Fibroblast of lung (primary cell): ENCODE measurements at places on chromosomes 1 and 21. TPM values are rescaled to one million over a fixed set of nuclear protein-coding genes. Genes with fewer than 3 reads are reported as not detected.

CLCC1 gene
- total RNA-seq, result 30.6 and 31.0 TPM in 2 replicates

PPP1R8 gene
- 48.9 and 50.6 TPM in 2 replicates for total RNA-seq

PLPPR4 gene
- 1.3 and 7.1 TPM in 2 replicates for total RNA-seq

HEYL gene
- total RNA-seq, result under 0.01 TPM in 1 of 2 replicates, not detected in the other

AMY1B gene
- total RNA-seq, result not detected in 2 replicates

C1orf94 gene
- under 0.01 and 0.26 TPM in 2 replicates for total RNA-seq

FAM177B gene
- not detected in 2 replicates for total RNA-seq

BMP8B gene
- total RNA-seq, result not detected in 2 replicates

PDXK gene
- 46.2 and 47.4 TPM in 2 replicates for total RNA-seq

RNF223 gene
- not detected in 2 replicates for total RNA-seq

SLC35E2B gene
- total RNA-seq, result 37.2 and 55.8 TPM in 2 replicates

FCAMR gene
- not detected in 2 replicates for total RNA-seq

STK40 gene
- total RNA-seq, result 10.5 and 14.2 TPM in 2 replicates

LMX1A gene
- total RNA-seq, result not detected in 2 replicates

SEC22B gene
- 53.2 and 74.5 TPM in 2 replicates for total RNA-seq

HHIPL2 gene
- under 0.01 and 0.33 TPM in 2 replicates for total RNA-seq

LIN28A gene
- total RNA-seq, result not detected in 2 replicates

CCDC17 gene
- 0.51 and 0.99 TPM in 2 replicates for total RNA-seq

SNIP1 gene
- 10.9 and 11.3 TPM in 2 replicates for total RNA-seq

CELA3B gene
- total RNA-seq, result not detected in 2 replicates

TMCC2 gene
- 4.1 and 6.9 TPM in 2 replicates for total RNA-seq

PADI3 gene
- total RNA-seq, result not detected in 2 replicates

CA6 gene
- total RNA-seq, result not detected in 2 replicates

CD244 gene
- not detected in 2 replicates for total RNA-seq

SORT1 gene
- total RNA-seq, result 12.8 and 37.5 TPM in 2 replicates

TNNT2 gene
- not detected in 2 replicates for total RNA-seq

TEDDM1 gene
- not detected in 2 replicates for total RNA-seq

SMCP gene
- 0.17 TPM in 1 of 2 replicates, not detected in the other for total RNA-seq

USH2A gene
- total RNA-seq, result under 0.01 TPM in 2 replicates

PTPN22 gene
- 0.26 and 0.33 TPM in 2 replicates for total RNA-seq

C1orf146 gene
- total RNA-seq, result not detected in 2 replicates
